NB4 (cell line): ENCODE measurements at places on chromosomes 2 and 18.

DNA sequence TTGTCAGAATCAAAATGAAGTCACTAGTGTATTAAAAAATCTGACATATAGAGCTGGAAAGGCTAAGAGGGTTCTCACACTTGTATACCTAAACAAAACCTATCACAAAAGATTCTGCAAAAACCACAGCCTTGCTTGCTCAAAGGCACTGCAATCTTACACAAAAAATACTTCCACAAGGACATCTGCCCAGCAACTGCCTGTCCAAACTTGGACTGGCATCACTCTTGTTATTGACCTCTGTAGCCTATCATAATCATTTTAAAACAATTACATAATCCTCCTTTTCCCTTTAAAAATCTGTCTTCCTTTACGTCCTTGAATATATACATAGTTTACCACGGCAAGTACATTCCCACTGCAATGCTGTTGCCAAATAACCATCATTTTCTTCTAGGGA is 19.9 kb downstream of the CHMP3 start:
- DNase-seq, result no peak

GRCh38 chr2:211494536-211494935 is 938.1 kb downstream of the CPS1 start:
- DNase-seq, result no peak

DNA sequence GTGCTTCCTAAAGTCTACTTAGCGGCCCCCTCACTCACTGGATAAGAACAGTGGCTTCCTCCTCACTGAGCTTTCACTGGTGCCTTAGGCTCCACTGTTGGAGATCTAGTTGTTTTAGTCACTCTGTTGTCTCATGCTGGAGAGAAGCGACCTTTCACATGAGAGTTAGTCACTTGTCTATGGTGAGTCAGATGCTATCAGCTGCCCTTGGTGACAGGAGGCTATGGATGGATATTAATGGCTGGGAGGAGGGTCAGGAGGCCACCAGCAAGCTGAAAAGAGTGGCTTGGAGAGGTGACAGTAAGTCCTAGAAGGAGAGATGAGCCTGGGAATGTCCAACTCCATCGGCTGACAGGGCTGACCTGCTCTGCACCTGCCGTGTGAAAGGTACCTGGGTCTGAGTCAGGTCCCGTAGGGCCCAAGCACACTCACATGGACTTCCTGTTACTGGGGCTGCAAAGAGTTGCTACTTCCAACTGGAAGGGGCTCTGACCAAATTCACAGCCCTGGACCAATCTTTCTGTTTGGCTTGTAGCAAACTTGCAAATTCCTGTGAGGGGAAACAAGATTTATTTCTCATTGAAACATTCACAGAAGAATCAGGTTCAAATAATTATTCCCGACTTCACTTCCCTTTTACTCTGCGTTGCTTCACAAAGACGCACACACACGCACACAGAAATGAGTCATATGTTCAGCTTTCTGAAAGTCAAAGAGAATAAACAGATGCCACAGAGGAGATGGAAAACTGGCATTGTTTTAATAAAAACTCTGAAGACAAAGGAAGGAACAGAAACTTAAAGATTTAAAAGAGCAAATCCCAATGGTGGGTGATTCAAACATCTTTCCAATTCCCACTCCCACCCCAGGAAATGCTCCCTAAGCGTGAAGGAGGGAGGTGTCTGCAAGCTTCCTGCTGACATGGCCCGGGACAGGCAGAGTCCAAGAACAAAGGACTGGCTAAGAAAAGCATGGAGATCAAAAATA is 203.5 kb upstream of the TWIST2 start:
- peak; percentile 44 for DNase-seq

- no peak for DNase-seq
Observed at GRCh38 chr18:25145731-25146511, 206.0 kb downstream of the ZNF521 start.

DNA sequence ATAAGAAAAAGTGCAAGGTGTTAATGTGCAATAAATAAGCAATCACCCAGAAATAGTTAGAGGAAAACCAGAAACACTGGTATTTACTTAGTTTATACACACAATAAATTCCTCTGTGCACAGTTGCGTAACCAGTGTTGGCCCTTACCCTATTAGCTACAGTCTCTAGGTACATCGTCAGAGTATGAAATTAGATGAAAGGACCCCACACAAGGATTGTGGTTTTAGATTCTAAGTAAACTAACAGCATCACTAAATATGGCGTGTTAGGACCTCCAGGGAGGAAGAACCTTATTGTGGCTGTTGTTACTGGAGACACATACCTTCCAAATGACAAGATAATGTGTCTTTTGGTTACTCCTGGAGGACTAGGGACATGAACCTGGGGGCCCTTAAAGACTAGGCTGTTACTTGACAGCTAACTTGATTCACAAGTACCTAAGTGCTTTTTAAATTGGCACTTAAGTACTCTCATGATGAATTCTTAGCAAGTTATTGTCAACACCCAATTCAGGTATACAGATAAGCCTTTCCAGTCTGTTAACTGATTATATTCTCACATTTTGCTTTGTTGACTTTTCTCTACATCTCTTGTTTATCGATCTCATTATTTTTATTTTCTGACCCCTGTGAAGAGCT is 115.3 kb downstream of the FEZ2 start:
- DNase-seq, result no peak

DNA sequence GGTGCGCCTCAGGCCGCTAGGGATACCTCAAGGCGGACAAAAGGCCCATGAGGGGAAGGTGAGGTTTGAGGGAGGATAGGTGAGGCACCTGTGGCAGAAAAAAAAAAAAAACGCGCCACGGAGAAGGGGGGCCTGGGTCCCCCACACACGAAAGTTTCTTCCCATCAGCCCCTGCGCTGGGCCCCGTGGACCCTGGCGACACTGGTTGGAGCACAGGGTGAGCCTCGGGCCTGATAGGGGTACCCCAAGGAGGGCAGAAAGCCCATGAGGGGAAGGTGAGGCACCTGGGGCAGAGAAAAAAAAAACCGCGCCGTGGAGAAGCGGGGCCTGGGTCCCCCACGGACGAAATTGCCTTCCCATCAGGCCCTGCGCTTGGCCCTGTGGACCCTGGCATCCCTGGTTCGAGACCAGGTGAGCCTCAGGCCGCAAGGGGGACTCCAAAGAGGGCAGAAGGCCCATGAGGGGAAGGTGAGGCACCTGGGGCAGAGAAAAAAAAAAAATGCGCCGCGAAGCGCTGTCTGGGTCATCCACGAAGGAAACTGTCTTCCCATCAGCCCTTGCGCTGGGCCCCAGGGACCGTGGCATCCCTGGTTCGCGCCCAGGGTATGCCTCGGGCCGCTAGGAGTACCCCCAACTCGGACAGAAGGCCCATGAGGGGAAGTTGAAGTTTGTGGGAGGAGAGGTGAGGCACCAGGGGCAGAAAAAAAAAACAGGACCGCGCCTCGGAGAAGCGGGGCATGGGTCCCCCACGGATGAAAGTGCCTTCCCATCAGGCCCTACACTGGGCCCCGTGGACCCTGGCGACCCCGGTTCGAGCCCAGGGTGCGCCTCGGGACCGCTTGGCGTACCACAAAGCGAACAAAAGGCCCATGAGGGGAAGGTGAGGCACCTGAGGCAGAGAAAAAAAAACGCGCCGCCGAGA is 226.2 kb downstream of the CCDC74A start:
- no peak for DNase-seq

GRCh38 chr2:46298522-46299353 is 1.5 kb downstream of the EPAS1 start:
- DNase-seq, result peak; percentile 54

- DNase-seq, result no peak
Observed at GRCh38 chr18:28115149-28115550, 61.8 kb downstream of the CDH2 start.

DNA sequence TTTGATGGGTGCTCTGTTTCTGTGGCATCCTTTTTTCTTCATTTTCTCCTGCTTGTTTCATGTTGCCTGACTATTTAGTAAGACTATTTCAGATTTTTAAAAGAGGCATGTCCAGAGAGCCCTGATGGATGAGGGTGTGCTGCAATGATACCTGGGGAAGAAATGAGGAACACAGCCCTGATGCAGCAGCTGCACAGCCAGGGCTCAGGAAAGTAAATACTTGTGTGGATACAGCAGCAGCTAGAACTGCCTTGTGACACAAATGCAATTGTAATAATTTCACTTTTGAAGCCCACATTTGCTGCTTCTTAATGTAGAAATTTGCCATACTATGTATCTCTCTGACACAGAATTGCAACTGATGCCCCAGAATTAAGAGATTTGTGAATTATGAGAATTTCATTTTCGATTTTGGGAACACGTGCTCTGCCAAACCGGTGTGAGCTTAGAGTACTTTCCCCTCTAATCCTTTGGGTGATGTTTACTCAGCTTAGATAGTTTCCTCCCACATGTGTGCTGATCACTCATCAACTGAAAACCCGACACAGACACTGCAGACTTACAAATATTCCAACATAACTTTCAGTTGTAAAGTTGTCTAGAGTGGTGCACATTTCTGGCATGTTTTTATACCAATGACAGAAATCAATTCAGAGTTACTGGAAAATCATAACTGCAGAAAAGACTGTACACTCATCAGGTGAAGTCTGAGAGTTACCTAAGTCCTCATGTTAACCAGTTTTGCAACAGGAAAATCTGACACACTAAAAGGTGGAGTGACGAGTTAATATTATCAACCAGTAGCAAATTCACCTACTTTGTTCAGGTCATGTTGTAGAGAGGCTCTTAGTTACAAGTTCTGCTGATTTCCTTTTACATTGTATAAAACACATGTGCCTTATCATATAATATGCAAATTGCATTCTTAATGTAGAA is 383.4 kb downstream of the CBLN2 start:
- no peak for DNase-seq

GRCh38 chr2:230600285-230600684 is 112.4 kb upstream of the CAB39 start:
- no peak for DNase-seq
